ENCODE measurements at places on chromosomes 12 and 14.

DNA sequence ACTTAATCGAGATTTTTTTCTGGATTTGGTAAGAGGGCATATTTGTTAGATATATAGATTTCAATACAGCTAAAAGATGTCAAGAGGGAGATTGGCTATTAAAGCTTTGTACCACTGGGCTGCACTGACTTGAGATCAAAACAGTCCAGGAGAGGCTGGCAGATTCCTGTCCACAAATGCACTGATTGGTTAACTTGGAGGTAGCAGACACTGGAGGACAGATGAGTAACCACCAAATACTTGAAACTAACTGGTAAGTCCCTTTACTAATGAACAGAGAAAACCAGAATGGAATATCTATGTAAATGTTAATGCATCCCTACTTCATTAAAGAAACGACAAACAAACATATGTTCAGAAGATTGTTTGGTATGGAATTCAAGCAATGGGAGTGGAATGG is 416.6 kb downstream of the LRIG3 start:
- no peak for DNase-seq

DNA sequence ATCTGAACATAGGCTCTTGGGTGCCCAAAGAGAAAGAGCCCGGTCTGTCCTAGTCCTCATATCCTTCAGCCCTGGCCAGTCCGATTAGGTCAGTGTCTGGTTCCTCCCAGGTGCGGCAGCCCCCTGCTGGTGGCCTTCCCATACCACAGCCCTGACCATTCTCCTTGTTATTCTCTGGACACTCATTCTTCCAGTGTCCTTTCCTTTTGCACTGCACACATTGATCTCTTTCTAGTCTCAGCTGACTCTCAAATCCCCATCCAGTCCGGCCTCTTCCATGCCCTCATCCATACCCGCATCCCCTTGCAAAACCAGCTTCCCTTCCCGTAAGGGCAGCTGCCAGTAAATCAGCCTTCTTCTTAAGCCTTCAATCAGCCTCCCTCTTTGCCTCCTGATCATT is 1316.3 kb downstream of the TMEM121 start:
- no peak for DNase-seq

DNA sequence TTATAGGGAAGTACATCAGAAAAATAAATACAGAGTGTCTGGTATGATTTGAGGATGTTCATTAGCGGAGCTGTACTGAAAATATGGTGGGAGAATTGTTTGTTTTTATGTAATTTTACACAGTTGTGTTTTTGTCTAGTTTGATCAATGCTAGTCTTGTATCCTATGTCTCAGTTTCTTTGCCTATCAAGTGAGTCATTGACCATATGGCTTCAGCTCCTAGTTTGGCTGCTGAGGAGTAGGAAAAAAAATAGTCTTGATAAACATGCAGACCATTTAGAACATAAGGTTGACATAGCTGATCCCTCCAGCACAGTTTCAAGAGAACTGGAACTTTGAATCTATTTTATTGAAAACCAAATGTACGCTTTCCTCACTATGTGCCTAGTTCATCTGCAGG is 1292.1 kb upstream of the FLRT2 start:
- DNase-seq: no peak

- DNase-seq: no peak
Measured at GRCh38 chr12:131152587-131152986, 198.9 kb downstream of the ADGRD1 start.

- no peak for DNase-seq
Measured at GRCh38 chr12:13372386-13372785, 175.9 kb downstream of the EMP1 start.

GRCh38 chr12:126144603-126145002 is 1079.4 kb downstream of the AACS start:
- no peak for DNase-seq
